Forelimb muscle (tissue), 1 donor: ENCODE measurements at places on chromosomes 3 and 15. TPM values are rescaled to one million over a fixed set of nuclear protein-coding genes. Genes with fewer than 3 reads are reported as not detected.

DNA sequence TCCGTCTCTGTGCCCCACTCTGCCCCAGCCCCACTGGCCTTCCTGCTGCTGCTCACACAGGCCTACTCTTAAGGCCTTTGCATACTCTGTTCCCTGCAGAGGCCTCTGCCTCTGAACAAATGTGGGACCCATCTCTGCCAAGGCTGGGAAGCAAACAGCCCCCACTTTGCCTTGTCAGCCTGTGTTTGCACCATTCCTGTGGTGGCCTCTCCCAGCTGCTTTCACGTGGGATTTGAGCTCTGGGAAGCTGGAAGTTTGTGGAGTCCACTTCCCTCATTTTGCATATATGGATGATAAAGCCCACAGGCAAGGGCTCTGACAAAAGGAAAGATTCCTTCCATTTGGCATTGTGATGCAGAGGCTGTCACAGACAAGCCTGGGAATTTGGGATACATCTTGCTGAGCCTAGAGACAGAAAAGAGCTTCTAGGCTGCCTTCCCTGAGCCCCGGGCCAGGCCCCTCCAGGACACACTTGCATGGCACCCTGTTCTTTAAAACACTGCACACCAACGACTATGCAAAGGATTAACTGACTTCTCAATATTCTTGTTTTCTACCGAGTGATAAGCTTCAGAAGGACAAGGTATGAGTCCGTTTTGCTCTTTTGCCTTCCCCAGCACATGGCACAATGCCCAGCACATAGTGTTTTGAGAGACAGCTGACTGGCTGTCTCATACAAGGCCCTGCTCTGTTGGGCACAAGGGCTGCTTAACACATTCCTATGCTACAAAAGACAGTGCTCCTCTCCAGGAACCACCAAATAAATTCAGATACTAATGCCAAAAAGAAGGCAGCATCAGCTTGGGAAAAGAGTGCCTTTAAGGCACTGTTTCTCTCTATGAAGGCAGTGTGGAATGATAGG lies 120.7 kb upstream of the TOPAZ1 start:
- no peak for DNase-seq

- DNase-seq: peak; percentile 34
These were observed 20.6 kb downstream of the MYH15 start for GRCh38 chr3:108489776-108490175.

DNA sequence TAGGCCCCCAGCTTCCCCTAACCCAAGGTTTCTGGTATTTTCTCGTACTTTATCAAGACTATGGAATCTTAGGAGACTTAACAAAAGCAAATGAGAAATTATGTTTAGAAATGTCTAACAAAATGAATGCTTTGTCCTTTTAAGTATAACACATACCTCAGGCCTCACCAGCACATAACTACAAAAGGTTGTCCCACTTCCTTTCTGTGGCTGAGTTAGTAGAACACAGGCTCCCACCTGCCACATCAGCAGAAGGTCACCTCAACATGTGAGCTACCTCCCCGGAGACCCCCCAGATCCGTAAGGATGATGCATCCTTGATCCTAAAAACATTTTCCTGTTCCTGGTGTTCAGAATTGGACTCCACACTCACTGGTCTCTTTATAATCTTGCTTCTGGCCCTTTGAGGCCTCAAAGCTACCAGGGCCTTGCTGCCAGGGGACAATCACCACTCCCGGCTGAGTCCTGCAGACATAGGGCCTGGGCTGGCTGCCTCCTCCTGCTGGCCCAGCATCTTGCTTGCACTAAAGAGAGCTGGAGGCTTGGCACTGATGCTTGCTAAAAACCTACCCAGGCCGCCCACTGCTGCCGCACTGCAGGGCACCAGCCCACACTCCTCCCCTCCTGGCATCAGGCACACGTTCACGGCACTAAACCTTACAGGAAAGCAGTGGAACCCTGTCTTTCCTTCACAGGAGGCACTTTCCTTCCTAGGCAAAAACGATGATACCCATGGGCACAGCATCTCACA lies 2.9 kb downstream of the CCRL2 start:
- DNase-seq: no peak

GRCh38 chr15:25092661-25093060 lies 137.9 kb downstream of the SNRPN start:
- no peak for DNase-seq

GRCh38 chr3:24680214-24680967 lies 185.7 kb upstream of the THRB start:
- no peak for DNase-seq

GRCh38 chr3:107660306-107660976 lies 137.7 kb downstream of the BBX start:
- peak; percentile 39 for DNase-seq

GRCh38 chr3:46286947-46287565 lies 44.8 kb downstream of the CCR3 start:
- DNase-seq: no peak

GRCh38 chr3:110099711-110100110 lies 762.4 kb upstream of the DPPA4 start:
- DNase-seq: no peak

DNA sequence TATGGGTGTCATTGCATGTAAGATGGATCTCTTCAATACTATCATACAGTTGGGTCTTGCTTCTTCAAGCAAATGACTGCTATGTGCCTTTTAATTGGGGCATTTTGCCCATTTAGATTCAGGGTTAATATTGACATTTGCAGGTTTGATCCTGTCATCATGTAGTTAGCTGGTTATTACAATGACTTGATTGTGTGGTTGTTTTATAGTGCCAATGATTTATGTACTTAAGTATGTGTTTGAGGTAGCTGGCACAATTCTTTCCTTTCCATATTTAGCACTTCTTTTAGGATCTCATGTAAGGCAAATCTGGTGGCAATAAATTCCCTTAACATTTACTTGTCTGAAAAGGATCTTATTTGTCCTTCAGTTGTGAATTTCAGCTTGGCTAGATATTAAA lies 267.5 kb downstream of the VGLL3 start:
- DNase-seq: no peak

DNA sequence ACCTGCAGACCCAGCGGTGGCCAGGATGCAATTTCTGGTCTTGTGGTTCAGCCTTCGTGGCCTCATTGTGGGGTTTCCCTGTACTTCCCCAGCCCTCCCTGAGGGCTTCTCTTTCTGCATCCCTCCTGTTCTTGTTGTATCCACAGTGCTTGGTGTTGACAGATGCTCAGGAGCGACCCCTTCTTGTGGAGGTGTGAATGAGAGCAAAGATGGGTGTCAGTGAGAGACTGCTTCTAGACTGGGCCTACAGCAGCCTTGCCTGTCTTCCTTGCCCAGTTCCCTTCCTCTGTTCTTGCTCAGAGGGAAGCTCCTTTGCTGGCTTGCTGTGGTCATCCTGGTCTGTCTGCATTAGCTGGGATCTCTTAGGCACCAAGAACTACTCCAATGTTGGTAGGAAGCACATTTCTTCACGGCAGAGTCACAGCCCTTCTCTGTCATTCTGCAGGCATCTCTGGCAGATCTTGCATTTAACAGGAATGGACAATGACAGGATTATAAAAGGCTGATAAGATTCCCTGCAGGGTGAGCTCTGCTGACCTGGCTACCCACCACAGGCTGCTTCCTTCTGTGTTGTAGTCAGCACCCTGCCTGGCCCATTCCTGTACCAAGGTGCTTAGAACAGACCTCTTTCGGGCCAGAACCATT lies 317.8 kb upstream of the C2CD4B start:
- no peak for DNase-seq

DNA sequence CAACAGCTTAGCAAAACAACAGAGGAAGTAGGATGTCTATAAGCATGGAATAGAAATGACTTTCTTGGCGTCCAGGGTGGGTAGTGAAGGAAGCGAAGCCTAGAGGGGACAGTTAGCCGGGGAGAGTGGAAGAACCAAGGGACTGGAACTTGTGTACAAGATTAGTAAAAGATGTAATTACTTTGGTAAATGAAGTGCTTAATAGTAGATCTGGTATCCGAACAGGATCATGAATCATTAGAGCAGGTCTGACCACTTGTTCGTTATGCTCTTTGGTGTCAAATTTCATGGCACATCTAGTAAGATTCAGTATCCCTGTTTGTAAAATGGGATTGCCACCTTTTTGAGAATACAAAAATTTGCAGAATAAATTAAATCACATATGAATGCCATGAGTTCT lies 112.5 kb upstream of the MLF1 start:
- DNase-seq: no peak

- no peak for DNase-seq
These were observed 120.8 kb upstream of the POU1F1 start for GRCh38 chr3:87397211-87397610.

GRCh38 chr3:47578119-47578632 lies 489 bp downstream of the CSPG5 start:
- DNase-seq: no peak

GRCh38 chr3:112115161-112115739 lies 17.8 kb downstream of the GCSAM start:
- DNase-seq: no peak

- DNase-seq: no peak
These were observed 377.1 kb upstream of the TBL1XR1 start for GRCh38 chr3:177574222-177574856.

DNA sequence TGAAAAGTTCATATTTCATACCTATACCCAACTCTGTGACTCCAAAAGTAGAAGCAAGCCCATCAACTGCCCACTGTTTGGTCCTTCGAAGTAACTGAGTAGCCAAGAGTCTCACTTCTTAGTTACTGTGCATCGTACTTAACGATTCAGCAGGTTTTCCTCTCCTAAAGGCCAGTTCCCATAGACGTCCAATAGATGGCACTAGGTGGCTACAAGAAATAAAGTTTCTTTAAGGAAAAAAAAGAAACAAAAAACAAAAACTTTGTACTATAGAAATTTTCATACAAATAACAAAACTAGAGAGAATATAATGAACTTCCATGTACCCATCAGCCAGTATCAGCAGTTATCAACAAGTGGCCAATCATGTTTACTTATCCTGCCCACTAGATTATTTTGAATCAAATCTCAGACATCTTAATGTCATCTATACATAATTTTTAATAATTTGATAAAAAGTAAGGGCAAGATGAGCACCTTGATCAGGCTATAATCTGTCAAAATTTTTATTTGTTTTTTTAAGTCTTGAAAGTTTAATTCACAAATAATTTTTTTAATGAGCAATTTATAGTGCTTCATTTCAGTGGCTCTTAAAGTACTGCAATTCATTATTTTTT lies 63.8 kb upstream of the ACP3 start:
- peak; percentile 34 for DNase-seq

GRCh38 chr3:30660656-30661055 lies 54.3 kb downstream of the TGFBR2 start:
- no peak for DNase-seq

DNA sequence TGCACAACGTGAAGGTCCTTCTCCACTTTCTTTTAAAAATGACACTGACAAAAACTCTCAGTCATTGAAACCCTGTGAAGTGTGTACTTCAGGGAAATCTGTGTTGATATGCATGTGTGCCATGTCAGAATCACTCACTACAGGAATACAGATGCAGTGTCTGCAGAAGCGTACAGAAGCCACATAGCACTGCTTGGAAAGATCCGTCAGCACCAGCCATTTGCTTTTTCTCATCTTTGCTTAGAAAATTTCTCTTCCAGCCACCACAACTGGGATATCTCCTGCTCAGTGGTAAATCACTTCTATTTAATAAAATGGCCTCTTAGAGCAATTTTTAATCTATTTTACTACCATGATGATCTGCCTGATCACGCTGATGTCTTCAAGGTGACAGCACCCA lies 91.3 kb upstream of the ARHGEF26 start:
- no peak for DNase-seq

- no peak for DNase-seq
These were observed 1.7 kb upstream of the CCDC50 start for GRCh38 chr3:191327526-191327925.

DNA sequence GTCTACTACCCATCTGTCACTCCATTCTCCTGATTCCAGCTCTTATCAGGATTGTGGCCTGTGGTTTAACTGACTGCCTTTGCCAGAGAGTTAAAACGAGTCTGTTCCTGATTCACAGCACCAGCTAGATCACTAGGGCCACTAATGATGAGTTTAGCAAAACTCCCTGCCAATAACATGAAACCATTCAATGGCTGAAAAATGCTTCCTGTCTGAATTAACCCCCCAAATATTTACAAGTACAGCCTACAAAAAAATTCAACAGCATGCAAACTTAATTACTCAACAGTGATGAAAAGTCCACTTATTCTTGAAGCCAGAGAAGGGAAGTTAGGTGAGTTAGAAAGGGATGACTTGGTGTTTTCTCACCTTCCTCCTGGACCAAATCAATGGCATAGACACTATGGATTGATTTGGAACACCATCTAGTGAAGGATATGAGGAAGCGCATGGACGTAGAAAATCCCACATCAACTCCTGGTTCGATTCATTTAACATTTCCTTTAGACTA lies 141.4 kb downstream of the TGFBR2 start:
- no peak for DNase-seq

GRCh38 chr3:33430571-33430970 lies 9.6 kb downstream of the UBP1 start:
- no peak for DNase-seq

- DNase-seq: no peak
These were observed 18.3 kb downstream of the FGF7 start for GRCh38 chr15:49441356-49441755.

DNA sequence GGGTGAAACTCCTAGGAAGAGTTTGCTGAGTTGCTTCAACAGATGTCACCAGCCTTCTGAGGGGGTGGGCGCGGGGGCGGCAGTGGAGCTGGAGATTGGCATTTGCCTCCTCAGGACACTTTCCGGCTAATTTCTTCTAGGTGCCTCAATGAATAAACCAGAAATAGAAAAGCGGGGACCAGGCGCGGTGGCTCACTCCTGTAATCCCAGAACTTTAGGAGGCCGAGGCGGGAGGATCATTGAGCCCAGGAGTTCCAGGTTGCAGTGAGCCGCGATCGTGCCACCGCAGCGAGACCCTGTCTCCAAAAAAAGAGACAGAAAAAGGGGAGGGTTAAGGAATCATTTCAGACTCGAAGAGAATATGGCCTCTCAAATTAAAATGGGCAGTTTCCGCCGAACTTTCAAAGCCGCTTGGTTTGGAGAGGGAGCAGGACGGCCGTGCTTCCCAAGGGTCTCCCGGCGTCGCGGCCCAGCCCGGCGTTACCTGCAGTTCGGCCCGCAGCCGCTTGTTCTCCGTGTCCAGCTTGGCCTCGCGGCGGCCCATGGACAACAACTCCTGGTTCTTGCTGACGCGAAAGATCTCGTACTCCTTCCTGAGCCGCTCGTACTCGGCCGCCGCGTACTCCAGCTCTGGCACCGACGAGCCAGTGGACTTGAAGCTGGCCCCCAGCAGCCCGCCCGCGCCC lies 587 bp downstream of the NPHP3 start:
- peak; percentile 19 for DNase-seq

The APPL1 gene
- 36.2 TPM for polyA plus RNA-seq

The POPDC2 gene
- 38.2 TPM for polyA plus RNA-seq

The OR5K2 gene
- polyA plus RNA-seq: not detected

The PRR20G gene
- polyA plus RNA-seq: not detected

The OSTN gene
- 4.7 TPM for polyA plus RNA-seq

The CX3CR1 gene
- 4.2 TPM for polyA plus RNA-seq

The FAM240A gene
- 0.52 TPM for polyA plus RNA-seq

The LNP1 gene
- 6.7 TPM for polyA plus RNA-seq

The TTC23 gene
- polyA plus RNA-seq: 19.3 TPM

The CTXN2 gene
- not detected for polyA plus RNA-seq

The FEZF2 gene
- not detected for polyA plus RNA-seq

The IQCH gene
- 0.94 TPM for polyA plus RNA-seq

The COL6A5 gene
- 0.13 TPM for polyA plus RNA-seq

The RTP1 gene
- polyA plus RNA-seq: not detected

The ATP13A4 gene
- 0.48 TPM for polyA plus RNA-seq

The ACKR2 gene
- 0.46 TPM for polyA plus RNA-seq

The CLSTN2 gene
- polyA plus RNA-seq: 2.1 TPM

The ARHGEF26 gene
- 10.3 TPM for polyA plus RNA-seq
